Stimulated activated CD4-positive, alpha-beta T cell treated with anti-CD3 and anti-CD28 coated beads, Interleukin-1b, Interleukin-23, amount 100 ng/mL, for 1 hour (primary cell): ENCODE measurements at places on chromosomes 3 and 15.

DNA sequence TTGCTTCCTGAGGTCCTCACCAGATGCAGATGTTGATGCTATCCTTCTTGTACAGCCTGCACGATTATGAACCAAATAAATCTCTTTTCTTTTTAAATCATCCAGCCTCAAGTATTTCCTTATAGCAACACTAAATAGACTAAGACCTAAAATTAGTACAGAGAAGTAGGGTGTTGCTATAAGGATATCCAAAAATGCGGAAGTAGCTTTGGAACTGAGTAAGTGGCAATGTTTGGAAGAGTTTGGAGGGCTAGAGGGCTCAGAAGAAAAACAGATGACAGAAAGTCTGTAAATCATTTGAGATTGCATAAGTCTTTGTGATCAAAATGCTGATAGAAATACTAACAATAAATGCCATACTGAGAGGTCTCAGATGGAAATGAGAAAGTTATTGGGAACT lies 894.9 kb downstream of the DIPK2A start:
- DNase-seq = no peak

- DNase-seq = no peak
Observed at GRCh38 chr15:62569460-62570404, 404.6 kb upstream of the C2CD4B start.

GRCh38 chr15:45776772-45777171 lies 141.9 kb downstream of the SQOR start:
- DNase-seq = no peak

DNA sequence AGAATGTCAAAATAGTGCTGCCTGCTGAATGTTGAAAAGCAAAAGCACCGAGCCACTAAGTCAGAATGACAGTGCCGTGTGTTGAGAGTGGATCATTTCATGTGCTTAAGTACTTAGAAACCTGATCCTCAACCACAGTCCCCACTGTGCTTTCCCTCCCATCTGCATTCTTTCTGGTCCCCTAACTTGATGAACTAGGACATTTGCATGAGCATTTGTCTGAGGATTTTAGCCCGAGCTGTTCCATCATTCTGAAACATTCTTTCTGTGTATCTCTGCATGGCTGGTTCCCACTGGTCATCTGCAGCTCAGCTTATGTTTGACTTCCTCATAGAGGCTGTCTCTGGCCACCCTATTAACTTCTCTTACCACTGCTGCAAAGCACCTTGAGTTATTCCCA lies 42.0 kb downstream of the SST start:
- DNase-seq = no peak
